ENCODE measurements at places on chromosomes 11 and 22. TPM values are rescaled to one million over a fixed set of nuclear protein-coding genes. Genes with fewer than 3 reads are reported as not detected.

SLC43A1 gene
- 18.7 TPM for total RNA-seq

OR2AT4 gene
- total RNA-seq, result not detected

DNA sequence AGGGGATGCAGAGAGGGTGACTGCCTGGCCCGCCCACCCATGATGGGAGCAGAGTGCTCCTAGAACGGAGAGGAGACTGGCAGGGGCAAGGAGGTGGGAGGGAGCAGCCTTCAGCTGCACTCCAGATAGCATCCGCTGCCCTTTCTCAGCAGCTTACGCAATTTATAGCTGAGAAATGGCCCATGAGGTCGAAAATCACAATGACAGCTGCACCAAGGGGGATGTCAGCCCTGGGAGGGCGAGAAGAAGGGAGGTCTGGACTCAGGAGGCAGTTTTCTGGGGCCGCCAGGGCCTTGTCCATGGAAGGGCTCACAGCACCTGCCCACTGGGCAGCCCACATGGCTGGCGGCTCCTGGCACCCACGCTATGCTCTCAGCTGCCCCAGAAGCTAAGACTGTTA, 17.6 kb upstream of the MOB2 start:
- no peak for DNase-seq

- DNase-seq, result no peak
These were observed 148.0 kb downstream of the NTM start for GRCh38 chr11:131518305-131518838.

DNA sequence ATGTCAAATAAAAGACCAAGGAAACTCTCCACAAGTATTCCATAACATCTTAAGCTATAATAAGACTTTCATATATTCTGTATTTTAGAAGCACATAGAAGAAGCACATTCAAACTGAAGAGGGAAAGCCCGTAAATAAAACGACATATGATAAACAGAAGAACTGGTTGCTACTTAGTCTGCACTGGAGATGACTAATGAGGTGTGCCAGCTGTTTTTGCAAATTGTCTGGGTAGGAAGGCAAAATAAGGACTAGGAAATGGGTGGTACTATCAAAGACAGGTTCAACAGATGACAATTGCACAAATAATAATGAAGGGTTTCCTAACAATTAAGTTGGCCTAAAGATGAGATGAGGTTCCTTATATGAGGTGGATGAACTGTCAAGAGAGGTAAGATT, 593.2 kb upstream of the CCDC179 start:
- DNase-seq, result no peak

GRCh38 chr11:128810784-128811514, 56.1 kb downstream of the KCNJ1 start:
- no peak for DNase-seq

GRCh38 chr11:44614281-44614775, 48.9 kb downstream of the CD82 start:
- DNase-seq, result no peak

GRIK4 gene
- total RNA-seq, result 3.0 TPM

OR8G5 gene
- 0.34 TPM for total RNA-seq

DNA sequence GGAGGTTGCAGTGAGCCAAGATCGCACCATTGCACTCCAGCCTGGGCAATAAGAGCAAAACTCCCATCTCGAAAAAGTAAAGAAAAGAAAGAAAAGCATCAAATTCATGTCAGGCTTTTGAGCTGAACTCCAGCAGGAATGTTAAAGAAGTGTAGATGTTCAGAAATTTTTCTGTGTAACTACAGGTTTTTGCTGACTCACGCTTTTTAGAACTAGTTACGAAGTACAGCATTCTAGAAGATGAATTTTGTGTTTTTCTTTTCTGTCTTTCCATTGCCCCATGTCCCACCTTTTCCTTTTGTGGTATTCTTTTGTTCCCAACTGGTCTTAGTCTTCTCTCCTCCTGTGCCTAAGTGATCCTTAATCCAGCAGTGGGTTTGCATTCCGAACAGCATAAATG, 56.0 kb upstream of the HORMAD2 start:
- no peak for DNase-seq

DNA sequence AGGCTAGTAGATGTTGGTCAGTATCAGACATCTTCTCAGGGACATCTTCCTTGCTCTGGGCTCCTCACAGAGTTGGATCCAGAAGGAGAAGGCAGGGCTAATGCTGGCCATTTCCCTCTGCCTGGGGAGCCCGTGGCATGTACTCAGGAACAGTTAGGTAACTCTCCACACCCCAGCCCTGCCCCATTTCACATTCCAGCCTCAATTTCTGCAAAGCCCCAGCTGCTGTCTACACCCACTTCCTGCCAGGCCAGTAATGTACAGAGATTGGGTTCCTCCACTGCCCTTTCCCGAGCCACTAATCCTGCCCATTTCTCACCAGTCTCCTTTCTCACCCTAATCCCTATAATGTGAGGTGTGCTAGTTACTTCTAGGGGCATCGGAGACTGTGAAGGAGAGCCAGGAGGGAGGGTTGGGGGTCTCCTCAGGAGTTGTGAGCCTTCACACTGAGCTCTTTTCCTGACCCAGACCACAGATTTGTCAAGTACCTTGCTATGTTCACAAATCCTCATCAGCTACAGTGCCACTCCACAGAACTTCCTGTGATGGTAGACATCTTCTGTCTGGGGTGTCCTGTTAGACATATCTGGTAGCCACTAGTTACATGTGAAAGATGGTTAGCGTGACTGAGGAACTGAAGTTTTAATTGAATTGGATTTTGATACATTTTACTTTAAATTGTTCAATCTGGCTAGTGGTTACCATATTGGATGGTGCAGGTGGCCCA, 1.3 kb upstream of the SEC14L3 start:
- no peak for DNase-seq

FGF19 gene
- not detected for total RNA-seq

DNA sequence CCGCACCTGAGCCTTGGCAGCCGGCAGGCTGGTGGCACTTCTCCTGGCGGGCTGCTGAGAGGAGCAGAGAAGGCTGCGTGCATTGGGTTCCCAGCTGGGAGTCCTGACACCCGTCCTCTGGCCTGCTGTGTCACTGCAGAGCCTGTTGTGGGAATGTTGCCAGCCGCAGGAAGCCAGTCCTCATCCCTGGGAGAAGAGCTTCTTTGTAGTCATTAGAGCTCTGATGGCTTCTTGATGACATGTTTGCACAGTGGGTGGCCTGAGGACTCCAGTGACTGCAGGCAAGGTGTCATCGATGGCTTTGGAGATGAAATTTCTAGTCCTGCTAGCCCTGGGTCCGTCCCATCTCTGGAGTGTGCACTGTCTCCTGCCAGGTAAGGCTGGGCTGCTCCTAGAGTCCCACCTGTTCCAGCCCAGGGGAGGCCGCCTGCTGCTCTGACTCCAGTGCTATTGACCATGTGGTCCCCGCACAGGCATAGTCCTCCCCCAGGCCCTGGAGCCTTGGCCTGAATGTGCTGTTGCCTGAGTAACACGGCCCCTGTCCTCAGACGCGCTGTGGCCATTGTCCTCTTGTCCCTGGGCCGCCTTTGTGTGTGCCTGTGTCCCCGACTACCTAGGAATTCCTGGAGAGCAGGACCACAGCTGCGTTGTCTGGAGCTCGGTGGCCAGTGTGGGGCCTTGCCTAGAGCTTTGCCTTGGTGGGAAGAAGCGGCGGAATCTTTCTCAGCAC, 129.2 kb downstream of the CACNA1I start:
- peak; percentile 33 for DNase-seq

- DNase-seq, result no peak
These were observed 329.5 kb downstream of the SOX6 start for GRCh38 chr11:16026849-16027248.

C22orf42 gene
- total RNA-seq, result not detected

- no peak for DNase-seq
These were observed 100.4 kb upstream of the CHORDC1 start for GRCh38 chr11:90323289-90323688.

DNA sequence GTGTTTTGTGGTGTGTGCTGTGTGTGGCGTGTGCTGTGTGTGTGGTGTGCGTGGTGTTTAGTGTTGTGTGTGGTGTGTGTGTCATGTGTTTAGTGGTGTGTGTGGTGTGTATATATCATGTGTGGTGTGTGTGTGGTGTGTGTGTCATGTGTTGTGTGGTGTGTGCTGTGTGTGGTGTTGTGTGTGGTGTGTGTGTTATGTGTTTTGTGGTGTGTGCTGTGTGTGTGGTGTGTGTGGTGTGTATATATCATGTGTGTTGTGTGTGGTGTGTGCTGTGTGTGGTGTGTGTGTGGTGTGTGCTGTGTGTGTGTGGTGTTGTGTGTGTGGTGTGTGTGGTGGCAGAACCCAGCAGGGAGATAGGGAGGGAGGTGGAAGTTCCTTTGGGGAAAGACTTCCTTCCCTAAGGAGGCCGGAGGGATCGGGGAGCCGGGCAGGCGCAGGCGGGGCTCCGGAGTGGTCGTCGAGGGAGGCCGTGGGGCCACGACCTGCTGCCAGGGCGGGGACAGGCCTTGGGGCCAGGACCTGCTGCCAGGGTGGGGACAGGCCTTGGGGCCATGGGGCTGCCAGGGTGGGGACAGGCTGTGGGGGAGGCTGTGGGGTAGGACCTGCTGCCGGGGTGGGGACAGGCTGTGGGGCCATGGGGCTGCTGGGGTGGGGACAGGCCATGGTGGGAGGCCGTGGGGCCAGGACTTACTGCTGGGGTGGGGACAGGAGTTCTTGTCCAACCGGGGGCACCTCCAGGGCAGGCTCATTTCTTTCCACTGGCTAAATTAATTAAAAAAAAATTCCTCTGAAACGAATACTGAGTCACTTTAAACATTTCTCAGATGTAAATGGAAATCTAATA, 15.2 kb downstream of the PIM3 start:
- no peak for DNase-seq

DNA sequence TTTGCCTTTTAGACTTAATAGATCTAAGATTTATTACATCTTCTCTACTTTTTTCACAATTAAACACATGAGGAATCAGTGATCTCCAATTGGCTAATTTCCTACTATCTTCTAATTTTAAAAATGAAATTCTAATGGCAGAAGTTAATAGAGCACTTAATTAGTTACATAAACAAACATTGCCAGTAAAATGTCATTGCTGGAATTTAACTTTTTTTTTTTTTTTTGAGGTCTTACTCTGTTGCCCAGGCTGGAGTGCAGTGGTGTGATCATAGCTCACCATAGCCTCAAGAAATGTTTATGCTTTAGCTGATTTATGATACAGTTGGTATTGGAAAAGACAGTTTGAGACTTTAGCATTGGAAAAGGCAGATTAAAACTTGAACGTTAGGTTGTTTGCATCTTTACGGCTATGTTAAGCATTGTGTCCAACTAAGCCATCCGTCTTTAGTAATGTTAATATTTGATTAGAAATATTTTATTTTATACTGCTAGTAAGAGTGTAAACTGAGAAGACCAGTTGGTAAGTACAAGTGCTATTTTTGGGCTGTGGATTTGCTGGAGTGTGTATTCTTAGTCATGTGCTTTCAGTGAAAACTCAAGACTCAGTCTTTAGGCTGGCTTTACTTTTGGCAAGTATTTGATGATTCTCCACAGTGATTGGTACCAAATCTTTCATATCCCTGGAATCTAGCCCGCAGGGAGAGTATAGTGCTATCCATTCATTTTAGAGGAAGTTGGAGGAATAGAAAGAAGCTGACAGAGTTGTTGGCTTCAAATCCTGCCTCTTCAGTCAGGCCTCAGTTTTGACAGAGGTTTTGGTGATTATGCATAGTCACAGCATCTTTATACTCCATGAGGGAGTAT, 4.5 kb downstream of the ANO5 start:
- DNase-seq, result peak; percentile 2

DNA sequence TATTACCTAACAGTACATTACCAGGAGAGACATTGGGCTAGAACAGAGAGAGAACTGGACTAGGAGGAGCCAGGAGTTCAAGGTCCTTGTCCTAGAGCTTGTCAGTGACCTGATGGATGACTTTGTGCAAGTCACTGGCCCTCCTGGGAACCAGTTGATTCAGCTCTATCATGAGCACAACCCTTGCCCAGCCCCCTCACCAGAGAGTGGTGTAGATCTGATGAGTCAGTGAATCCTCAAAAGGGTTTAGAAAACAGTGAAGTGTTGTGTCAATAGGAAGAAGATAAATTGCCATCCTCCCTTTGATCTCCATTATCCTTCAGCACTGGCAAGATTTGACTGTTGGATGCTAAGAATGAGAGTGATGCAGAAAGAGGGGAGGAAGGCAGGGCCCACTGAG, 24.3 kb downstream of the NEU3 start:
- no peak for DNase-seq

- peak; percentile 83 for DNase-seq
These were observed 52.5 kb downstream of the TPCN2 start for GRCh38 chr11:69101115-69101791.

DNA sequence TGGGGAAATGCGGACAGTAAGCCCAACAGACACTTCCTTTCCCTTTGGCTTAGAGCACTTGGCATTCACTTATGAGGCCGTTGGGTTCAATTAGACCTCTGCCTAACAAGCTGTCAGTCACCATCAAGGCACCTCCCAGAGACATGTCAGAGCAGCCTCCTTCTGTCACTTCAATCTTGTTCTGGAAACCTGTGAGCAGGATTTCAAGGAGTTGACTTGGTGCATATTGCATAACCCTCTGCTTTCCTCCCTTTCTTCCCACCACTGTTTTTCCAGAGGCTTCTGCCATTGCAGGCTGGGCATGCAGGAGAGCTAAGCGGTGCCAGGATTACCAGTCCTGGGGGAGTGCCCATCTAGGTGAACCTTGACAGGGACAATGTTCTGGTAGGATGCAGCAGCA, 484.2 kb upstream of the LRRC4C start:
- DNase-seq, result no peak

DNA sequence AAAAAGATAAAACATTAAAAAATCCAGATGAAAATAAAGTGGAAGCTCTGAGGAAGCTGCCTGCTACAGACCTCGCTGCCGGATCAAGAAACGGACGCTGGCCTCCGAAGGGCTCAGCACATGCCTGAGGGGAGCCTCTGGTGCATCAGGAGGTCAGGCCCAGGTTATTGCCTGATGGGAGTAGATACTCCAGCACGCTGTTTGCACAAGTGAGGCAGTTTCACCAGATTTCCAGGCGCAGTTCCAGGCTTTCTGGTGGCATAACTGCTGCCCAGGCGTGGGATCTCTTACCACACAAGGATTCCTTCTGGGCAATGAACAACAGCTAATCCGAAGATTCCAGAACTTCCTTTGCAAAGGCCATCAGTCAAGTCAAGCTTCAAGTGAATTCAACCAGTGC, 154.2 kb downstream of the MPPED1 start:
- DNase-seq, result no peak

DNA sequence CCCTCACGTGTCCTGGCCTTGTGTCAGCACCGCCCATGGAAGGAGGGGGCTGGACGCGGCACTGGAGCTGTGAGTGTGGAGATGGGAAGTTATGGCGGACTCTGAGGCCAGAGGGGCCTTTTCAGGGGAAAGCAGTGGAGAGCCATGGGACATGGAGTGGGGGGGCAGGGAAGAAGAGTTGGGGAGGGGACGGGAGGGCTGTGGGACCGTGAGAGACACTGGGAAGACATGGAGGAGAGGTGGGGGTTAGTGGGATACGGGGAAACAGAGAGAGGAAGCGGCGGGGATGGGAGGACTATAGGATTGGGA, 58.2 kb downstream of the FBXO7 start:
- DNase-seq, result peak; percentile 84

GRCh38 chr22:27380855-27381254, 420.7 kb downstream of the MN1 start:
- DNase-seq, result no peak

GRCh38 chr22:30894371-30894740, 74.2 kb downstream of the MORC2 start:
- no peak for DNase-seq

Data from lung (tissue), 17 donors.